ENCODE measurements at places on chromosomes 3 and 15. TPM values are rescaled to one million over a fixed set of nuclear protein-coding genes. Genes with fewer than 3 reads are reported as not detected.

DNA sequence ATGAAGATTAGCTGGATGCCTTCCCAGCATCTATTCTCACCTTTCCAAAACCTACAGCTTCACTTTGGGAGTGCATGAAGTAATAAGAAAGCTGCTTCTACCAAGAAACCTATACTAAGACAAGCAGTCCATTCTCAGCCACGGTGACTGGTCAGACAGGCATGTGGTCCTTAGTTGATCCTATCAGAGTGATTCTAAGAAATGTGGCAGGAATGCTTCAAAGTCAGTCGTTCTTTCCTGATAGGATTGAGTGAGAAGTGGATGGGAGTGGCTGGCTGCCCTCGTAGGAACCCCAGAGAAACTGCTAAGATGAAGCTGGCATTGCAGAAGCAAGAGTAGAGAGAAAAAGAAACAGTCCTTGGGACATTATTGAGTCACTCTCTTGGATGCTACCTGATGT, 16.6 kb downstream of the FOXB1 start:
- peaks cover 5% of the 10 kb centered on the region for H3K27me3 ChIP-seq
- H3K4me3 ChIP-seq = no peak overlapping the region
- DNase-seq = no peak

DNA sequence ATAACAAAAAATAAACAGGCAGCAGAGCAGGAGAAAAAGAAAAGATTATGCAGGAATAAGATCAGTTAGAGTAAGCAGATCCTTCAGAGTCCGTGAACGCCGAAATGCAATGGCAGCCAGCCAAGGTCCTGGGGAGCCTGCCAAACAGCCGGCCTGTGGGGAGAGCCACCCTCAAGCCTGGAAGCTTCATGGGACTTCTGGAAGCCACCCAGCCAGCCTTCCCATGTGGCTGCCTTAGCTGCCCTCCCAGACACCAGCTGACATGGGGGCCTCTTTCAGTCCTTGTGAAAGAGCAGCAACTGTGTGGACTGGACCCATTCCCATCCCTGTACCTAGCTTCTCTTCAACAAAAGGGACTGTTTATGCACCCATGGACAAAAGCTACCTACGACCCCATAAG, 64.9 kb upstream of the RAD18 start:
- no peak for DNase-seq
- no peaks in the 10 kb centered on the region for H3K27me3 ChIP-seq
- no peak overlapping the region for H3K4me3 ChIP-seq
- no peaks in the 10 kb centered on the region for H3K36me3 ChIP-seq

DNA sequence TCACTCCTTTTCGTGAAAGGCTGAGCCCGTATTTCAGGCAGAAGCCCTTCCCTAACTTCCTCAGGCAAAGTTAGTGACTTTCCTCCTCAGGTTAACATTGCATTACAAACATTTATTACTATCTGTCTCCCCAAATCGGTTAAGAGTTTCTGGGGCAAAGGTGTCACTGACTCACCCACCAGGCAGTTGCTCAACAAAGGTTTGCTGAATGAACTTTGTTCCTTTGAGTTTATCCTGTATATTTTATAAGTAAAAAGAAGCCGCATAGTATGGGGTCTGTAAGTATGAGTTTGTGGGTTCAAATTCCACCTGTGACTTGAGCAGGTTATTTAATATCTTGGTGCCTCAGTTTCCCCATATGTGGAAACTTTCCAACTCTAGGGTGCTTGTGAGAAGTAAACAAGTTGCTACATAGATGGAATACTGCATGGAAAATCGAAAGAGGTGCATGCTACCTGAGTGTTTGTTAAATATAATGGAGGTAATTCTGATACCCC, 177.7 kb downstream of the THRB start:
- no peak for DNase-seq
- H3K36me3 ChIP-seq = no peaks in the 10 kb centered on the region
- no peak overlapping the region for H3K27ac ChIP-seq
- H3K4me3 ChIP-seq = no peak overlapping the region
- no peaks in the 10 kb centered on the region for H3K27me3 ChIP-seq

GRCh38 chr15:73165844-73166243, 113.6 kb downstream of the NEO1 start:
- no peak overlapping the region for H3K27ac ChIP-seq
- H3K27me3 ChIP-seq = no peaks in the 10 kb centered on the region
- H3K4me3 ChIP-seq = no peak overlapping the region

GRCh38 chr3:171183042-171183441, 156.5 kb upstream of the SLC2A2 start:
- H3K27ac ChIP-seq = no peak overlapping the region
- no peaks in the 10 kb centered on the region for H3K27me3 ChIP-seq
- DNase-seq = no peak
- no peak overlapping the region for H3K4me3 ChIP-seq
- H3K4me1 ChIP-seq = no peaks in the 10 kb centered on the region
- H3K36me3 ChIP-seq = no peaks in the 10 kb centered on the region

GRCh38 chr15:82870727-82871320, 61.4 kb downstream of the WHAMM start:
- DNase-seq = no peak
- H3K4me3 ChIP-seq = no peak overlapping the region
- H3K36me3 ChIP-seq = no peaks in the 10 kb centered on the region
- no peak overlapping the region for H3K27ac ChIP-seq

GRCh38 chr3:12198301-12198700, 39.6 kb upstream of the TIMP4 start:
- H3K27ac ChIP-seq = no peak overlapping the region
- peaks cover 3% of the 10 kb centered on the region for H3K4me1 ChIP-seq
- no peaks in the 10 kb centered on the region for H3K27me3 ChIP-seq
- no peaks in the 10 kb centered on the region for H3K36me3 ChIP-seq
- no peak for DNase-seq

DNA sequence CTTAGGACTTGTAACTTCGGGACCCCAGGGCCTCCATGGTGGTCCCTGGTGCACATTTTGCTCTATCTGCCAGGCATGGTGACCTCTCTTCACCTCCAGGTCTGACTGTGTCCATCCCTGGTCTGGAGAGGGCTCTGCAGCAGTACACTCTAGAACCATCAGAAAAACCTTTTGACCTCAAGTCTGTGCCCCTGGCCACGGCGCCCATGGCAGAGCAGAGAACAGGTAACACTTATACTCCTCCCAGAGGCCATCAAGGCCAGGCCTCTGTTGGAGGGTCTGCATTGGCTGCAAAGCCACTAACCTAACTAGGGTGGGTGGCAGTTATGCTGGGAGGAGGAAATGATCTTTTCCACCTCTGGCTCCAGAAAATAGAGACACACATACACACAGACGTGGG, 10.3 kb upstream of the HMCES start:
- H3K4me3 ChIP-seq = no peak overlapping the region
- H3K4me1 ChIP-seq = no peaks in the 10 kb centered on the region
- H3K27ac ChIP-seq = no peak overlapping the region
- peaks cover 46% of the 10 kb centered on the region for H3K36me3 ChIP-seq

DNA sequence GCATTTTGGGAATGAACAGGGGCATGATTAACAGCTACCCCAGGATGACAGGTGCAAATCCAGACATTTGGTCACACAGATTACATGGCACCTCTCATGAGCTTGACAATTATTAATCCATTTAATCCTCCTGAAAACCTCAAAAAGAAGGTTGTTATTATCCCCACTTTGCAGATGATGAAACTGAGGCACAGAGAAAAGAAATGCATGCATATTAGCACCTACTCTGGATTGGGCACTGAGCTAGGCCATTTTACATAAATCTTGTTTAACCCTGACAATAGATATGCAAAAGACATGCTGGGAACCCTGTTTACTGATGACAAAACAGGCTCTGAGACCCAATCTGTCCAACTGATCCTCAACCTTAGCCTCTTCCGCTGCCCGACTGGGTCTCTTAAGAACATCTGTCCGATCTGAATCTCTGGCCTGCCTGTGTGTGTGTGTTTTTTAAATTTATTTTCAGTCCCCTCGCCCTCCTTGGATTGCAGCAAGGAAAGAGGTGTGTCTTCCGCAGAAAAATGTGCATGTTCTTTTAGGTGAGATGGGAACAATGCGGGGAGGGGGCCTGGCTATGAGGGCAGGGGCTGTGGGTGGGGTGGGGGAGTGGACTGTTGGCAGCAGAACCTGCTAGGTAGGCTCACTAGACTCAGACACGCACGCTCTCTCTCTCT, 162.5 kb downstream of the WNT7A start:
- no peaks in the 10 kb centered on the region for H3K4me1 ChIP-seq
- no peak overlapping the region for H3K4me3 ChIP-seq
- no peak overlapping the region for H3K27ac ChIP-seq
- H3K36me3 ChIP-seq = no peaks in the 10 kb centered on the region
- DNase-seq = no peak

GRCh38 chr3:49839193-49839809, 17.1 kb downstream of the TRAIP start:
- H3K4me3 ChIP-seq = no peak overlapping the region
- no peaks in the 10 kb centered on the region for H3K4me1 ChIP-seq
- no peak overlapping the region for H3K27ac ChIP-seq
- peak; percentile 89 for DNase-seq
- no peaks in the 10 kb centered on the region for H3K27me3 ChIP-seq

DNA sequence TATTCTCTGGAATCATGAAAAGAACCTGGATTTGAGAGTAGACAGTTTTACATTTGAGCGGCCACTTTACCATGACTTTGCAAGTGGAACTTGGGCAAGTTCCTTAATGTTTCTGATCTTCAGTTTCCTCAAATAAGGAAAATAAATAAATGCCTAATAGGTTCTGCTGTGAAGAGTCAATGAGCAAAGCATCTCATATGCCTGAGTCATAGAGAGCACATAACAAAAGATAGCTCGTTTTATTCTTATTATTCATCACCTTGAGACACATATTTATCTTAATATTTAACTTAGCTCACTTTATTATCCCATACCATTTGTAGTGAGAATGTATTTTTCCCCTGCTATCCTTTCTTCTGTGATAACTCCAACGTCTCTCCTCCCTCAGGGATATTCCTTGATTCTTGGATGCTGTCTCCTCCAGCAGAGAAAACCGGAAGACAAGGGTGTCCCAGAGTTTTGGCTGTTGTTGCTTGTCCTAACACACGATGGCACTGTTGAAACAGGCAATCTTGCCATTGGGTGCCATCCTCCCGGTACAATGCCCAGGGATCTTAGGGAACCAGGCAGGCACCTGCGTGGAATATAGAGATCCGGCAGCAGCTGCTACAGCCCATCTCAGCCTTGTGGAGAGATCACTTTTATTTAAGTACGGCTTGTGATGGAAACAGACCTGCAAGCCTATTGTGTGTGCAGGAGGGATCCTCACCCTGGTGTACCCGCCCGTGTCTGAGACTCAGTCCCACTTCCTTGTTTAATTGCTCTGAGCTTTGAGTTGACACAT, 33.3 kb upstream of the VPS33B start:
- no peak overlapping the region for H3K27ac ChIP-seq
- peak; percentile 41 for DNase-seq
- H3K4me1 ChIP-seq = peaks cover 5% of the 10 kb centered on the region
- H3K4me3 ChIP-seq = no peak overlapping the region
- no peaks in the 10 kb centered on the region for H3K36me3 ChIP-seq

DNA sequence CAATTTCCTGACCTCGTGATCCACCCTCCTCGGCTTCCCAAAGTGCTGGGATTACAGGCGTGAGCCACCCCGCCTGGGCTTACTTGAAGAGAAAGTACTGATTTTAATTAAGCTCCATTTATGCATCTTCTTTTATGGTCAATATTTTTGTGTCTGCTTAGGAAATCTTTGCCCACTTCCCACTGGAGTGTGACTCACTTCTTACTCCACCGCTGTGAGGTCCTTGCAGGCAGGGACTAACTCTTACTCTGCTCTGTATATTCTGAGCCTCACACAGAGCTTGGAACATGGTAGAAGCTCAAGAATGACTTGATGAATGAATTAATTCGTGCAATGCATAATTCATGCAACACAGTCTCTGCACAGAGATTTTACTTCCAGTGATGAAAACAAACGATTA, 2.9 kb upstream of the TM4SF19 start:
- no peak overlapping the region for H3K4me3 ChIP-seq
- no peaks in the 10 kb centered on the region for H3K27me3 ChIP-seq
- H3K4me1 ChIP-seq = peaks cover 15% of the 10 kb centered on the region
- no peak overlapping the region for H3K27ac ChIP-seq
- no peaks in the 10 kb centered on the region for H3K36me3 ChIP-seq

DNA sequence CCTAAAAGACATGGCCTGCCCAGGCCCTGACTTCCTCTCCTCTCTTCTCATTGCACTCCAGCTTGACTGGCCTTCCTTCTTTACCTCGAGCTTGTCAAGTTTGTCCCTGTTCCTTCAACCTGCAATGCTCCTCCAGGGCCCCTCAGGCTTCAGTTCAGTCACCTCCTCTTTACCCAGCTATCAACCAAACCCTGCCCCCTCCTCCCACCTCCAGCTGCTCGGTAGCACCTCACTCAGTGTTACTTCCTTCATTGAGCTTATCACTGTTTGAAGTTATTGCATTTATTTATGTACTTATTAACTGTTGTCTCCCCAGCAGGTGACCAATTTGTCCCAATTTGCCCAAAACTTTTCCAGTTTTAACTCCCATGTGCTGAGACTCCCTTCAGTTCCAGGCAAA, 95.8 kb upstream of the UBE2E1 start:
- H3K27me3 ChIP-seq = no peaks in the 10 kb centered on the region
- peaks cover 8% of the 10 kb centered on the region for H3K4me1 ChIP-seq
- no peak overlapping the region for H3K27ac ChIP-seq
- H3K36me3 ChIP-seq = no peaks in the 10 kb centered on the region
- H3K4me3 ChIP-seq = no peak overlapping the region

DNA sequence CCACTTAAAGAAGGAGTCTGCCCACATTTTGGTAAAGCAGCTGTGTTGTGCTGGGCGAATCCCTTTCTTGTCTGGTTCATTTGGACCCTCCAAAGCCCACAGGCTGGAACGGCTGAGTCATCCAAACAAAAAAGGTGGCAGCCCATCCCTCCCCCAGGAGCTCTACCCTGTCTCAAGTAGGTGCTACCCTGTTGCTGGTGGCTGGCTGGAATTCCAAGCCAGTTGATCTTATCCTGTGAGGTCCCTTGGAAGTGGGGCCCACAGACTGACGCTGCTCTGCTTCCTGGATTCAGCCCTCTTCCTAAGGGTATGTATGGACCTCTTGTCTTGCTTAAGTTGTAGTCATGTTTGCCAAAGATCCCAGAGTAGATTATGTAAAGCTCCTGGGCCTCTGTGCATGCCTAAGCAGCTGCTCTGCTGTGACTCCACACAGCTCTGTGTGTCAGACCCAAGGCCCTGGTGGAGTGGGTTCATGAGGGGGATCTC, 44.5 kb downstream of the CCR1 start:
- DNase-seq = no peak
- no peaks in the 10 kb centered on the region for H3K4me1 ChIP-seq
- no peak overlapping the region for H3K27ac ChIP-seq

- no peak overlapping the region for H3K4me3 ChIP-seq
- peaks cover 20% of the 10 kb centered on the region for H3K27me3 ChIP-seq
- H3K36me3 ChIP-seq = no peaks in the 10 kb centered on the region
- H3K4me1 ChIP-seq = no peaks in the 10 kb centered on the region
These were observed 14.5 kb upstream of the GLCE start for GRCh38 chr15:69145694-69146492.

- no peaks in the 10 kb centered on the region for H3K4me1 ChIP-seq
- no peaks in the 10 kb centered on the region for H3K27me3 ChIP-seq
- peaks cover 6% of the 10 kb centered on the region for H3K36me3 ChIP-seq
These were observed 7.2 kb upstream of the STIMATE start for GRCh38 chr3:52904552-52904951.

The GBE1 gene
- total RNA-seq = 20.8 TPM

The CTDSPL gene
- total RNA-seq = not detected

The LXN gene
- total RNA-seq = 7.9 TPM

The KLHL18 gene
- total RNA-seq = 33.0 TPM

All from B cell (primary cell).